Activated CD8-positive, alpha-beta memory T cell treated with anti-CD3 and anti-CD28 coated beads, Interleukin-2, amount 10 ng/mL, durations not matched to agents 7 days and 5 days (primary cell): ENCODE measurements at places on chromosomes 7 and 10. TPM values are rescaled to one million over a fixed set of nuclear protein-coding genes. Genes with fewer than 3 reads are reported as not detected.

DNA sequence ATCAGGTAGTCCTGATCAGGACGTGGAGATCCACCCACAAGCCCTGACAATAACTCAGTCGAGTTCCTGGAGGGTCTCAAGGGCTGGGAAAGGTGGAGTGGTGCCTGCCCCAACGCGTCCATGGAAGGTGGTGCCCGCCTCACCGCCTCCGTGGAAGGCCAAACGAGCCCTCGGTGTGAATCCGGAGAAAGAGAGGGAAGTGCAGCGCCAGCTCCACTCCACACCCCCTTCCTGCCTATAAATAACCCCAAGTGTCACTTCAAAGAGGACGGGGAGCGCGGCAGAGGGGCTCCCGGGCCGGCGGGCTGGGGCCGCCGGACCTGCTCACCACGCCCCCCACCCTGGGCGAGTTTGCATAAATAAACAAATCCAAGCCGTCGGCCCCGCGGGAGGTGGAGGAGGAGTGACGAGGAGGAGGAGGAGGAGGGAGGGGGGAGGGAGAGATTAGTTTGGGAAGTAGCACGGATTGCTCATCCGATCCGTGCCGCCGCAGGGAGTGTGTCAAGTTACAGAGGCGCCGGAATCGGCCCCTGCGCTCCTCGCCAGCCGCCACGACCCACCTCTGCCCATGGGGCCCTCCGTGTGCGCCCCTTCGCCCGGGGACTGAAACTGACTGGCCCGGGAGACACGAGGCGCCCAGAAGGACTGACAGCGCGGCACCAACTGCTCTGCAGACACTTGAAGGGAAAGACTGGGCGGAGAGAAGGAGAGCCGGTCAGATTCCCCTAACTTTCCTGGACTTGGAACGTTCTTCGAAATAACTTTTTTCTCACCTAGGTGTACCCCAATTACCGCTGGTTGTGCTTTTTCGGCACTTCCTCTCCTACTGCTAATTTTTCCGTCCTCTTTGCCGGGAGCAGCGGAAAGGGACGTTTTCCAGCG is at the start of gene COL13A1:
TSS of gene COL13A1 (plus strand) at position 473 of the 882 bp plus-strand sequence. CDS start 518 bp downstream, outside the sequence.
- no peak for DNase-seq
- peaks cover 66% of the 10 kb centered on the region for H3K27me3 ChIP-seq
- peaks cover 6% of the 10 kb centered on the region for H3K4me1 ChIP-seq
- H3K4me3 ChIP-seq, result no peak within 1 kb of the TSS
- H3K27ac ChIP-seq, result no peak within 1 kb of the TSS

- H3K4me1 ChIP-seq, result no peaks in the 10 kb centered on the region
- H3K36me3 ChIP-seq, result no peaks in the 10 kb centered on the region
- H3K4me3 ChIP-seq, result no peak overlapping the region
- DNase-seq, result no peak
Observed at GRCh38 chr10:114395366-114396022, 8.8 kb downstream of the AFAP1L2 start.

DNA sequence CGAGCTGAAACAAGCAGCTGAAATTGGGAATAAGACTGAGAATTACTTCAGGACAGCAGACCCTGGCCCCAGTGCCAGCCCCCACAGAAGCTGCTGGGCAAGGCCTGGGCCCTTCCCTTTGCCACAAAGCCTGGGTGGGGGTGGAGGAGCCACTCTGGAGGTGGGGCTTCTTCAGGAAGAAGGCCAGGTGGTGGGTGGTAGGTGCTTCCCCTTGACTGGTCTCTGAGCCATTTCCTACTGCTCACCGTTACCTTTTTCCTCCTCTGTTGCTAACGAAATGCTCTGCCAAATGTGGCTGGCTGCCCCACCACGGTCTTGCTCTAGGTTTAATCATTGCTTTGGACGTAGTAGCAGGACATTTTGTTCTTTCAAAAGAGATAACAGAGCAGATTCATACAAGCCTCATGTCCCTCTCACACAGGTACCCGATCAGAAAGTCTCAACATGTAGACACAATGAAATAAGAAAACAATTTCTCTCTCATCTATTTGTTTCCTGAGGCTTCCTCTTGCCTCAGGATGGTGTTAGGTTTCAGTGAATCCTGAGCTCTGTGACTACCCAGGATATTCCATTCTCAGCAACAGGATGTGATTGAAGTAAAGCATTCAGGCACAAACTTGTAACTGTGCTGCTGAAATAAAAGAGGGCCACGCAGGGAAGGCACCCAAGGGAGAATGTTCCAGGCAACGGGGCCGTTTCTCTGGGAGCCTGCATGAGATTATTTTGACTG is 66.5 kb downstream of the WDR11 start:
- no peaks in the 10 kb centered on the region for H3K27me3 ChIP-seq
- no peak for DNase-seq
- no peaks in the 10 kb centered on the region for H3K36me3 ChIP-seq
- no peak overlapping the region for H3K27ac ChIP-seq
- H3K4me3 ChIP-seq, result no peak overlapping the region
- H3K4me1 ChIP-seq, result no peaks in the 10 kb centered on the region

The CHCHD2 gene
- total RNA-seq, result 534 TPM

DNA sequence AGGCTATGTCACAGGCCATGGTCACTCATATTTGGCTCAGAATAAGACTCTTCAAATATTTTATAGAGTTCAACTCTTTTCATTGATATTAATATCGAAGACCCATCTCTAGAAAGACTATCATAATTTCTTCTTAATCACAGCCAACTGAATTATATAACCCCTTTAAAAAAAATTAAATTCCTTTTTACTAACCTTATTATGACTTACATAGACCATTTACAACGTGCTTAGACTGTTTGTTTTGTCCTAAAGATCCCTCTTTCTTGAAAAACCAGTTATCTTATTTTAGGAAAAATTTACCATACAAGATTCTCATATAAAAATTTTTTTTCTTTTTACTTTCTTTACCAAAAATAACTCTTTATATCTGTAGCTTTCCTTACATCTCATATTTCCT is 10.2 kb upstream of the TMEM254 start:
- H3K27me3 ChIP-seq, result peaks cover 4% of the 10 kb centered on the region
- H3K4me1 ChIP-seq, result no peaks in the 10 kb centered on the region
- H3K36me3 ChIP-seq, result peaks cover 3% of the 10 kb centered on the region
- no peak overlapping the region for H3K27ac ChIP-seq
- no peak for DNase-seq
